Activated CD4-positive, CD25-positive, alpha-beta regulatory T cell (primary cell): ENCODE measurements at places on chromosomes 13 and 19.

DNA sequence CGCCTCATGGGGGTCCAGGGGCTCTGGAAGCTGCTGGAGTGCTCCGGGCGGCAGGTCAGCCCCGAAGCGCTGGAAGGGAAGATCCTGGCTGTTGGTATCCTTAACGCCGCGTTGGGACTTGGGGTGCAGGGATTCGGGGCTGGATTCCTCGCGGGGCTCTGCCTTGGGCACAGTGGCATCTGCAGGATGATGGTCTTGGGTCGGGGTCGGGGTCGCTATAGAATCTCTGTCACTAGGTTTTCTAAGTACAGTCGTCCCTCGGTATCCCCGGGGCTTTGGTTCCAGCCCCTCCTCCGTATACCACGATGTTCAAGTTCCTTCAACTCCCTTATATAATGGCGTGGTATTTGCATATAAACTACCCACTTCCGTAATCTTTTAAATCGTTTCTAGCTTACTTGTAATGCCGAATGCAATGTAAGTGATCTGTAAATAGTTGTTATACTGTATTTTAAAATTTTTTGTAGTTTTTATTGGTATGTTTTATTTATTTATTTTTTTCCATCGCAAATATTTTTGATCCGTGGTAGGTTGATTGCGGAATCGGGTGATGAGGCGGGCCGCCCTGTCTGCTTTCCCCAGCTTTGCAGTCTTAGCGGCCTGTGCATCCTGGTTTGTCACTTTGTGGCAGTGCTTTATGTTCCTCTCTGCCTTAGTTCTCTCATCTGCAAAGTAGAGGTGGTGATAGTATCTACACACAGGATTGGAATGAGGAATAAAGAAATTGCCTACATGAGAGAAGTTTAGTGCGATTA, 606 bp downstream of the ERCC5 start:
- DNase-seq: peak; percentile 16

DNA sequence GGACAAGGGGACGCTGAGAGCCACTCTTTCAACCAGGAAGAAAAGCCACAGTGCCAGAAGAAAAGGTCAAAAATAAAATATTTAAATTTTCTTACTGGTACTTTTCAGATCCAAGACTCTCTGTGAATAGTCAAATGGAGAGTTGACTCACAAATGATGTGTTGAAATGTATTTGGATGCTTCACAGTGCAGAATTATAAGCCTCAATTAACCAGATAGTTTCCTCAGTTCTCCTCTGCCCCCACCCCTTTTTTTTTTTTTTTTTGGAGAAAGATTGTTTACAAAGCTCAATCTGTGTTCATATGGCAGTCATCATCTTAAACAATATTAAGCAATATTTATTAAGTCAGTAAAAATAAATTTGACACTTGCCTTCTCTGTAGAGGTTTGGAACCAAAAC, 470.8 kb downstream of the FGF9 start:
- no peak for DNase-seq

DNA sequence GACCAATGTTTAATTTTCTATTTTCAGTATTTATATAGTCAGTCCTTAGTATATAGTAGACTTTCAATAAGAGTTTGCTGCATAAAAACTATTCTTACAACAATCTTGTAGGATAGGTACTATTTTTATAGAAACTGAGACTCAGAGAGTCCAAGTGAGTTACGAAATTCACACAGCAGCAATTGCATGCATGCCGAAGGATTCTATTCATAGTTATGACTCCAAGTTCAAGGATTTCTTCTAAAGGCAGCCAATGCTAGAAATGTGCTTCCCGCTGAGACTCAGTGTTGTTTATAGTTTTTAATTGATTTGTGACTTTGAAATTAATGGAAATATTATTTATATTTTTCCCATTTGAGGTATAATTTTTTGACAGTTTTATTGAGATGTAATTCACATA, 62.7 kb upstream of the CSNK1A1L start:
- no peak for DNase-seq

DNA sequence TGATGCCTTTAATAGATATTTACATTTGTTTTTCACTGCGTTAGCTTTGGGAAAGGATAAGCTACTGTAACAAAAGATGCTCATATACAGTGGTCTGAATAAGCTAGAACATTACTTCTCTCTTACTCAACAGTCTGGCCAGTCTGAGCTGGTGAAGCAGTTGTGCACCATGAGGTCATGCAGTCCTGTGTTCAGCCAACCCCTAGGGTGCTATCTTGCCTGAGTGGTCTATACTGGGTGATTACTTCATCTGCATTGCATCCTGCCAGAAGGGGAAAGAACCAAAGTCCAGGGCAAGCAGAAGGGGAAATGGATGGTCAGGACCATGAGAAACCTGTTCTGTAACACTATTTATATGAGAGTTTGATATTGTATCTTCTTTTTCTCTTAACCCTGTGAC, 31.5 kb downstream of the ERCC5 start:
- DNase-seq: no peak

GRCh38 chr19:57587529-57587928, 3.6 kb downstream of the ZIK1 start:
- DNase-seq: no peak
